ENCODE measurements at places on chromosomes 7 and 10.

GRCh38 chr7:155169498-155170065 lies 99.5 kb downstream of the HTR5A start:
- DNase-seq, result no peak

GRCh38 chr7:158885624-158886023 lies 29.3 kb downstream of the DYNC2I1 start:
- DNase-seq, result no peak

DNA sequence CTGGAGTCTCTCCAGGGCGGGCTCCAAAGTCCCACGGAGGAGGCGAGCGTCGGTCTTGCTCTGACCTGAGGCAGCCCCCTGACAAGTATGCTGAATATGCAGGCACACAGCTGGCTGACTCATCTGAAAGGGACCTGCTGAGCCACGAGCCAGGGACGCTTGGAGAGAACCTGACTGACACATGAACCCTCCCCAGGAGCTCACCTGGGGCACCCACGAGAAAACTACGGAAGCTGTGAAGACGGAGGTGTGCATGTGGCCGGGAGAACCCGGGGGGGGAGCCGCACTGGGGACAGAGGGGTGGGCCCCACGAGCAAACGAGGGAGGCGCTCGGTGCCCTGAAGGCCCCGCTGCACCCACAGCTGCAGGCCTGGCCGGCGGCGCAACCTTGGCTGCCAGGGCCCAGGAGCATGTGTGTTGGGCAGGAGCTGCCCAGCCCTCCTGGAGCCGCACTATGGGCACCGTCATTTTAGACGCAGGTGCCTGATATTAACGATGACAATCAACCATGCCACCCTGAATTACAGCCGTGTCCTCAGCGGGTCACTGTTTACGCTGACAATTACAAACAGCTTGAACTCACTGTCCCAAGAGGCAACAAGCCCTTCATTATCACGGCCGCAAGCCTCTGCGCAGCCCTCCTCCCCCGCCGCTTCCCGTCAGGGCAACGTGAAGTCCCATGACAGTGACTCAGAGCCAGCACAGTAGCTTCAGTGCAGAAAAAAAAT lies 64.7 kb downstream of the DIP2C start:
- DNase-seq, result peak; percentile 62

- no peak for DNase-seq
Measured at GRCh38 chr10:101444058-101444898, 90.3 kb downstream of the BTRC start.

DNA sequence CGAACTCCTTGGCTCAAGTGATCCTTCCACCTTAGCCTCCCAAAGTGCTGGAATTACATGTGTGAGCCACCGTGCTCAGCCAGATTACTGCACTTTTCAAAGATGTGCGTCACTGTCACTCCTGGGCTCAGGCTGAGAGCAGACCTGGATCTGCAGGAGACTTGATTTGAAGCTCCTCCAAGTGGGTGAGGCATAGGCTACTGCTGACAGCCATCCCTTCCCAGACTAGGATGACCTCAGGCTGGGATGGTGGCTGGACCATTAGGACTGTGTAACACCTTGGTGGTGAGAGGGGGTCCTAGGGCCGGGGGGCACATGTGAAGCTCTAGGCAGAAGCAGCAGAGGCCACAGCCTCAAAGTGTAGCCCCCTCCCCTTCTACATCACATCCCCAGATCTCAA lies 8.2 kb upstream of the SRRM3 start:
- DNase-seq, result no peak

DNA sequence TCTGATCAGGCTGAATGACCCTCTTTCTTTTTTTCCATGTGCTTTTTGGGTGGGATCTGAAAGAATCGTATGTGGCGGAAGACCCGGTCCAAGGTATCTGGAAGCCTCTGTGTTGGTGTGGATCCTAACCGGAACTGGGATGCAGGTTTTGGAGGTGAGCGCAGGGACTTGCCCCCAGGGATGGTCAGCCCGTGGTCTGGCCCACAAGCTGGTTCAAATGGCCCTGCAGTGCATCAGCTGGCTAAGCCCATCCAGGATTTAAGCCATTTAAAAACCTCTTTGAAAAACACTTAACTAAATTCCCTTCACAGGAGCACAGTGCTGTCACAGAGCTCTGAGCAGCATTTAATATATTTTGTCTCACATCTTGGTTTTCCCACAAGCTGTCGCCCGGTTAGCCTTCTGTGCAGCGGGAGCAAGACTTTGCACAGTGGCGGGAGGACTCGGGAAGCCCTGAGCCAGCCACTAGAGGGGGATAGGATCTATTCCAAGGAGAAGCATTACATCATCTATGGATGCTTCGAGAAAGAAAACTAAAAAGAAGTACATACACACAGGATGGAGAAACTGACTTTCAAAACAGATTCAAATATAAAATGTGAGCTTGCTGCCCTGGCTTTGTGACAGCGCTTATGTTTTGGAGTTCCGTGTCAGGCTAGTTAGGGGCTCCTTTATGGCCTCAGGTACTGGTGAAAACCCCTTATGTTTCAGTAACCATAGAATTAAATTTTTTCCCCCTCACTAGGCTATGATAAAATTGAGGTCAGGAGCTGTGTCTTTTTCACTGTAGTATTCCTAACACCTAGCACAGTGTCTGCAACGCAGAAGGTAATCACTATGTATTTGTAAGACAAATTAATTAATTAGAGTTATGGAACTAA lies 11.3 kb downstream of the CPA2 start:
- peak; percentile 63 for DNase-seq

DNA sequence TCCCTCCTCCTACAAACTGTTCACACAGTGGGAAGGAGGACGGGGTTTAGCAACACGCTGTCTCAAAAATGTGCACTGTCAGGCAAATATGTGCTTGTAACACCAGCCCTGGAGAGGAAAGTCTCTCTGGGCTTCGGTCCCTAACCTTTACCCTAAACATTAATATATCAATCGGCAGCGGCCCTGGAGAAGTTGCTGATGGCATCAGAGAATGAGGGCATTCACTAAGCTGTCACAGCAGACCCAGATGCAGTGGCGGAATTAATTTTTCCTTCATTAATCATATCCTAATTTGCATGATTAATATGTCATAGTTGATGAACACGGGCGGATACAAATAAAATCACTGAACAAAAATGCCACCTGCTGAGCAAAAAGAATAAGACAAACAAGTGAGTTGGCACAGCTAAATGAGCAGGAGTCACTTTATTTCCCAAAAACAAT lies 45.2 kb upstream of the INSIG1 start:
- DNase-seq, result no peak

- DNase-seq, result no peak
Measured at GRCh38 chr7:88279323-88279722, 27.4 kb downstream of the STEAP4 start.

- peak; percentile 84 for DNase-seq
Measured at GRCh38 chr7:117582219-117582704, 102.4 kb downstream of the CFTR start.

All from EL (cell line).